GM12891 (cell line): ENCODE measurements at places on chromosomes 4 and X.

DNA sequence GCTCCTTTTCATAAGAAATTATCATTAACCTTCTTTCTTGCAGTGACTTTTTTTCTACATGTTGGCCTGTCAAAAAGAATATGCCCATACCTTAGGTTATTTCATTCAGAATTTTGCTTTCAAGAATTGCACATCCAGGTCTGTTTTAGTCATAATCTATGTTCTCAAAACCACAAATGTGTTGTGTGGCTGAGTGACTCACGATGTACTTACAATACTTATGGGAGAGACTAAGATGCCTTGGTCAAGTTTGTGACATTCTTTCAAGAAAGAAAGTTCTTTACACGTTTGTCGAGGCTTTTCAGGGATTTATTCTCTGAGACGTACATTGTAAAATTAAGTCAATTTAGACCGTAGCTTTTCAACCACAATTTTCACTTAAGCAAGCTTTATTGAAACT lies 396.7 kb downstream of the FSTL5 start:
- no peak for DNase-seq

DNA sequence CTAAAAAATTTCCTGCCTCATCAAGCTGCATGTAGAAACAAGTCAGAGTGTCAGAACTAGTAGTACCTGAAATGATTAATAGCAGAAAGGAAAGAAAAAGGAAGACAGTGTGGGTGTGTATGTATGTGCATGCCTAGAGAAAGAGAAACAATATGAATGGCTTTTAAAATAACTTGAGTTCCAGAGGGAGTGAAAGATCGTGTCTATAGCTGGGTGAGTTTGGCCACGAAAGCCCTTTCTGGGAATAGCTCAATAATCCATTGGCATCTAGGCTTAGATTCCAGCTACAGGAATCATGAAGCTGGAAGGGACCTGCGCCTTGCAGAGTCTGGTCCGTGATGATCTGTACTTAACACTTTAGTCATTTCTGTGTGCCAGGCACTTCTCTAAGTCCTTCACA lies 195.6 kb downstream of the RAPGEF2 start:
- DNase-seq: no peak

- DNase-seq: no peak
Measured at GRCh38 chrX:103783971-103784370, 7.3 kb downstream of the PLP1 start.

DNA sequence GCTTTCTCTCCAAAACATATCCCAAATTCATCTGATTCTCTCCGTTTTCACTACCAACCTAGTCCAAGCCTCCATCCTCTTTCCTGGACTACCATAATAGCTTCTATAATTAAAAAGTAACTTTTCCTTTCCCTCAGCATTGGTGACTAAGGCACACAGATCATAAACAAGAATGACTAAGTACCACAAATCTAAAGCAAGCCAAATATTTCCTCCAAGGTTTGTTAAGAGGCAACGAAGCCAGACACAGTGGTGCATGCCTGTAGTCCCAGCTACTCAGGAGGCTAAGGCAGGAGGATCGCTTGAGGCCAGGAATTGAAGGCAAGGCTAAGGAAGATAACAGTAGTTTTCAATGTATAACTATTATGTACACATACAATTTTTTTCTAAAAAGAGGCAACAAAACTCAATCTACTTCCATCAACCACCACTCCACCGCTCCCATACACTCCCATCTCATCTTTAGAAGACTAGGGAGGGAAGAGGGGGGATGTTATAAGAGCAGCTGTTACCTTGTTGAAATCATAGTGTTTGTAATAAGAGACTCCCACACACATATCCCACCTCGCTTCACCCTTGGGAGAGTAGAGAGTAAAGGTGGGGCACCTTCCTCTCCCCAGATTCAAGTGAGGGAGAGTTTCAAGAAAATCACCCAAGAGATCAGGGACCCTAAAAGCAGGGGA lies 4.2 kb upstream of the JCHAIN start:
- no peak for DNase-seq

- DNase-seq: no peak
Measured at GRCh38 chr4:179447308-179447707, 2005.1 kb upstream of the AGA start.

DNA sequence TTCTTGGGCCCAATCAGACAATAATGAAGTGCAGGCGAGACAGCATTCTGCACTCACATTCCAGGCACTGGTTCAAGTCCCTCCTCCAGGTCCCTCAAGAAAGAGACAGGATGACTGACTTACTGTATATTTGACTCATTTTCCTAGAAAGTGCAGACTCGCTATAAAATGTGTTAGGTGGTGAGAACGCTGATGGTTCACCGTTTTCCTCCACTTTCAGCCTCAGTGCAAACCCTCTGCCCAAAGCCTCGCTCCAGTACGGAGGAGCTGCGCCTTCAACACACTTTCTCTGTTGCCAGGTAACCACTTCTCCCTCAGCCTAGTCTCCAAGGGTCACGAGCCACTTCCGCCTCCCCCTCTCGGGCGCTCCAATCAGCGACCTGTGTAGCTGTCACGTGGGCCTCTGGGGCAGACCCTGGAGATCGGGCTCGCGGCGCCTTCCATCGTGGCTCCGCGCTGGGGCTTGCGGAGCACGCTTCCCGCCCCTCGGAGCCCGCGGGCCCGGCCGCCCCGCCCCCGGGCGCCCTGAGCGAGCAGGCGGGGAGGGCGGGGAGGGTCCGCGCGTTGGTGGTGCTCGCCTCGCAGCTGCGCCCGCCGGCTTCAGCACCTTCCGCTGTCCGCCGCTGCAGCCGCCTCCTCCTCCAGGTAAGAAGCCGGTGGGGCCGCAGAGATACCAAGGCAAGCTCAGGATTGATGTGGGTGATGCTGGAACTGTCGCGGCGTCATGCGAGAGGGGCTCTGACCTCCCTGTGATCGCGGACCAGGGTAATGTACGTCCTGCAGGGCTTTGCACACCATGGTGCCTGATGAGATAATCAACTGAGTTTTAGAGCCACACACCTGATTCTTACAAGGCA lies at the start of gene WDR17:
Gene WDR17 (plus strand): TSS at position 407 of the 857 bp plus-strand sequence. CDS start 45,740 bp downstream, outside the sequence.
- peak; percentile 90 for DNase-seq

GRCh38 chr4:2104556-2105345 lies 45.6 kb downstream of the NAT8L start:
- no peak for DNase-seq

GRCh38 chr4:57023104-57023503 lies 44.4 kb downstream of the POLR2B start:
- DNase-seq: no peak

DNA sequence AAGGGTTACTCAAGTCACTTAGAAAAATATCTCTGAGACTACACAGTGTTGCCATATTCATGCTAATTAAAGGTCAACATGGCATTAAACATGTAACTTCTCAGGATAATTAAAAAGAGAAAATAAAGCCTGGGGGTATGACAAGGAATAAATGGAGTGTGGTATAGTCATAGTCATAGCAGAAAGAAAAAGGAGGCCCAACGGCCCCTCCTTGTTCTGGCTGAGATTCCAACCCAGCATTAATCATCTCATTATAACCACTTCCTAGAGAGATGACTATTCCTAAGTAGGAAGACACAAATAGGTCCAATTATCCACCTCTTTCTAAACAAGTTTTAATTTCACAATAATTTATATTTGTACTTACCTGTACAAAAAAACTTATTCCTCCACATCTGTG lies 778.4 kb upstream of the AADAT start:
- no peak for DNase-seq

- DNase-seq: no peak
Measured at GRCh38 chrX:44914532-44915198, 41.7 kb downstream of the KDM6A start.

DNA sequence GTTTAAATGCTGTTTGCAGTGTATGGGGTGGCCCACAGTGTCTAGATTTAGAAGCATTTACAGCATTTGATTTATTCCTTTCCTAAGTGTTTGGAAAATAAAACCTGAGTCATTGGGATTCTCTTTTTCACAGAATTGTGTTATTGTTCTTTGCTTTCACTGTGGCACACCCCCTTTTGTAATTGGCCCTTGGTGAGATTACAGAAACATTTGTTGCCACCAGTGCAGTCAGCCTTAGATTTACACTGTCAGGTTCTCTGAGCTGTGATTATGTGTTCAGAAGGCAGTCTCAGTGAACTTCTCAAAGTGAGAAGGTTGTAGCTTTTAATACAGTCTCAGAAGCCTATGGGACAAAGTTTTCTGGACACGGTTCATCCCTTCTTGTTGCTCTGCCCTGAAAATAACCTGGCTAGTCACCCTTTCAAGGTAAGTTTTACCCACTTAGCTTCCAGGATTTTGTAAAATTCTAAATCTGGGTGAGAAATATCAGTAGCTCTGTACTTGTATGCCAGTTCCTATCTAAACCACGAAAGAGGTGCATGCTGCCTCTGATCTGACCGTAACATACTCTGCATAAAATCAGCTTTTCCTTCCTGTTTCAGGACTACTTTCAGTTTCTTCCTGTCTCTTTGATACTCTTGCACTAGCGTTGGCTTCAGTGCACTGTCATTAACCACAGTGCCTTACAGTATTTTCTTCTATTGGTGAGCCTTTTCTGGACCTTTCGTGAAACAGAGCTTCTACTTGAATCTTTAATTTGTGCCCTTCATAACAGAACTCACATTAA lies 12.6 kb downstream of the RUFY3 start:
- DNase-seq: peak; percentile 25

DNA sequence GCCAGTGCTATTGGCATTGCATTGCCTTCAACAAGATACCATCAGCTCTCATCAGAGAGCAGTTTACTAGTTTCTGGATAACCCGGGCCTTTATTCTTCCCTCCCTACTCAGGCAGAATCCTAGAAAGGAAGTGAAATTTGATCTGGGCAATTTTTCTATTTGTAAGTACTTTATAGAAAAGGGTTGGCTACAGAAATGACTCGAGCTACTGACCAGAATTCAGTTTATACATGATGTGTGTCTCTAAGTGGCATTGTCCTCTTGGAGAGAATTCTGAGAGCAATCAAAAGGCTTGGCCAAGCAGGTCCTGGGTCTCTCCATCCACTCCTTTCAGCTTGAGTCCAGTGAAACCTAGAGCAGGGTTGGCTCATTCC lies 192.7 kb upstream of the LEF1 start:
- DNase-seq: no peak
